ENCODE measurements at places on chromosomes 7 and 10. TPM values are rescaled to one million over a fixed set of nuclear protein-coding genes. Genes with fewer than 3 reads are reported as not detected.

GRCh38 chr7:44981035-44981706, 2.4 kb upstream of the MYO1G start:
- H3K27ac ChIP-seq = no peak overlapping the region
- DNase-seq = no peak
- no peak overlapping the region for H3K4me3 ChIP-seq
- peaks cover 15% of the 10 kb centered on the region for H3K36me3 ChIP-seq
- H3K4me1 ChIP-seq = peaks cover 26% of the 10 kb centered on the region

DNA sequence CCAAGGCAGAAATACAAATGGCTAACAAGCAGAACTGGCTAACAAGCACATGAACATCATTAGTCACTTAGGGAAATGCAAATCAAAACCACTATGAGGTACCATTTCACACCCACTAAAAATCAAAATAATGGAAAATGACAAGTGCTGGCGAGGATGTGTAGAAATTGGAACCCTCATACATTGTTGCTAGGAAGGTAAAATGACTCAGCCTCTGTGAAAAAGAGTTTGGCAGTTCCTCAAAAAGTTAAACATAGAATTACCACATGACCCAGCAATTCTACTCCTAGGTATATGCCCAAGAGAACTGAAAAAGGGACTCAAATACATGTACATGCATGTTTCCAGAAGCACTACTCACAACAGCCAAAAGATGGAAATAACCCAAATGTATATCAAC, 52.8 kb upstream of the ANAPC16 start:
- no peak for DNase-seq
- no peaks in the 10 kb centered on the region for H3K36me3 ChIP-seq
- no peak overlapping the region for H3K4me3 ChIP-seq

The CARD11 gene
- total RNA-seq = 2.0 TPM

DNA sequence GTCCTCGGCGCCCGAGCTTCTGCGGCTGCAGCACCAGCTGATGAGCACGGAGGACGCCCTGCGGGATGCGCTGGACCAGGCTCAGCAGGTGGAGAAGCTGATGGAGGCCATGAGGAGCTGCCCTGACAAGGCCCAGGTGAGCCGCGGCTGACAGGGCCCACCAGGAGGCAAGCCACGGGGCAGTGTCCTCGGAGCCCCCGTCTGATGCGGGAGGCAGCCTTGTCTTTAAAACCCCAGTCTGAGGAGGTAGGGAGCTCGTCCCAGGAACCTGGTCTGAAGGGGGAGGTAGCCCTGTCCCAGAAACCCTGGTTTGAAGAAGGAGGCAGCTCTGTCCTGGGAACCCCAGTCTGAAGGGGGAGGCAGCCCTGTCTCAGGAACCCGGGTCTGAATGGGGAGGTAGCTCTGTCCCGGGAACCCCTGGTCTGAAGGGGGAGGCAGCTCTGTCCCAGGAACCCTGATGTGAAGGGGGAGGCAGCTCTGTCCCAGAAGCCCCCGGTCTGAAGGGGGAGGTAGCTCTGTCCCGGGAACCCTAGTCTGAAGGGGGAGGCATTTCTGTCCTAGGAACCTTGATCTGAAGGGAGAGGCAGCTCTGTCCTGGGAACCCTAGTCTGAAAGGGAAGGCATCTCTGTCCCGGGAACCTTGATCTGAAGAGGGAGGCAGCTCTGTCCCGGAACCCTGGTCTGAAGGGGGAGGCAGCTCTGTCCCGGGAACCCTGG, 53.1 kb upstream of the GTF2IRD1 start:
- DNase-seq = no peak
- H3K27ac ChIP-seq = no peak overlapping the region
- no peak overlapping the region for H3K4me3 ChIP-seq
- H3K4me1 ChIP-seq = no peaks in the 10 kb centered on the region
- H3K27me3 ChIP-seq = no peaks in the 10 kb centered on the region
- peaks cover 25% of the 10 kb centered on the region for H3K36me3 ChIP-seq

DNA sequence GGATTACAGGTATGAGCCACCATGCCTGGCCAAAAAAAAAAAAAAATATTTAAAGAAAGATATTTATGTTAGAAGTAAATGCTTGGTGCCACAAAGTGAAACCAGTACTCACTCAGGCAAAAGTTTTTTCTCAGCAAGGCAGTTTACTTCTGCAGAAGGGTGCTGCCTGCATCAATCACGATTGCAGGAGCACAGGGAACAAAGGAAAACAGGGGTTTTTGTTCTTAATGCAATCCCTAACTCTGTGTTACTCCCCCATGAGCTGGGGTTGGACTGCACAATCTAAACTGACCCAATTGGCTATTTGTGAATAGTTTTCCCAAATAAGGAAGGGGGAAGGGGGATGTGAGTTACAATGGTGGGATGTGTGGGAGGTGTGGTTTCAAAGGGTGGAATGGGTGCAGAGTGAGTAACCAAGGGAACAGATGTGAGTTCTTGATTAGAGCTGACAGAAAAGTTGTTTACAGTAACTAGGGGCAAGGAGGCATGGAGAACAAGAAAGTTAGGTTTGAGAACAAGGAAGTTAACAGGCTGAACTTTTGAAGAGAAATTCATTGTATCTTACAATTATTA, 255.4 kb downstream of the TYW1 start:
- no peak overlapping the region for H3K27ac ChIP-seq
- H3K27me3 ChIP-seq = no peaks in the 10 kb centered on the region
- no peaks in the 10 kb centered on the region for H3K36me3 ChIP-seq
- no peak overlapping the region for H3K4me3 ChIP-seq
- H3K4me1 ChIP-seq = no peaks in the 10 kb centered on the region
- no peak for DNase-seq

DNA sequence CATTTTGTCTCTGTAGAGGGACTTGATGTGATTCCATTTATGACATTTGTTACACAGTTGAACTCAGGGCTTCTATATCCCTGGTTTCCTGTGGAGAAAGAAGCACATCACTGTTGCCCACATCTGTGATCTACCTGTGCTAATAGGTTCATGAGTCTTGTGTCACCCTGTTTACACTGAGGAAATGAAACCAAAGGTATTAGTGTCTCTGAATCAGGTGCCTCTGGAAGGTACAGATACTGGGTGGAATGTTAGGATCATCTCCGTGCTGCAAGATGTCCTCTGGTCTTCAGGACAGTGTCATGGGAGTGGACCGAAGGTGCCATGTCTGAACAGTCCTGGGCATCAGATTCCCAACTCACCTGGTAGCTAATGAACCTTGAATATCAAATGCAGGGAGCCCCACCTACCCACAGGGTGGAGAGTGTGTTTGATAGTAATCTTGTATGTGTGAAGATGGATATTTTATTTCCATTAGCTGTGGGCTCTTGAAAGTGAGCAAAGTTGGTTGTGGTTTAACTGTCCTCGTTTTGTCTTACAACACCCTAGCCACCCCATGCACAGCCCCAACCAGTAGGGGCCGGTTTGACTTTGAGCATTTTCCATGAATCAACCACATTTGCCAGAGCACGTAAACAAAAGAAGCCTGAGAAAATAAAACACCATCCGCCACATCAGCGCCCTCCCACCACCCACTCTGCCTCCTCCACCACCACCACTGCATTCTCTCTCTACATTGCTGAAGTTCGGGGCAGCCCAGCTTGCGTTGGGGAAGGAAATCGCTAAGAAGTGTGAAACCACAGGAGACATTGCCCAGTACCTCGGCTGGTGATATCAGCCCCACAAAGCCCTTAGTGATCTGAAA, 40.7 kb downstream of the TARP start:
- H3K36me3 ChIP-seq = peaks cover 7% of the 10 kb centered on the region
- no peak overlapping the region for H3K27ac ChIP-seq
- H3K4me1 ChIP-seq = no peaks in the 10 kb centered on the region
- no peak overlapping the region for H3K4me3 ChIP-seq

- H3K36me3 ChIP-seq = no peaks in the 10 kb centered on the region
- H3K27ac ChIP-seq = no peak overlapping the region
- no peaks in the 10 kb centered on the region for H3K27me3 ChIP-seq
- H3K4me1 ChIP-seq = no peaks in the 10 kb centered on the region
- no peak overlapping the region for H3K4me3 ChIP-seq
Measured at GRCh38 chr7:144854839-144855424, 19.1 kb upstream of the TPK1 start.

The C1GALT1 gene
- total RNA-seq = 13.8 TPM

GRCh38 chr10:44860811-44861736, 50.1 kb upstream of the TMEM72 start:
- H3K4me3 ChIP-seq = no peak overlapping the region
- H3K27me3 ChIP-seq = no peaks in the 10 kb centered on the region
- no peak overlapping the region for H3K27ac ChIP-seq

DNA sequence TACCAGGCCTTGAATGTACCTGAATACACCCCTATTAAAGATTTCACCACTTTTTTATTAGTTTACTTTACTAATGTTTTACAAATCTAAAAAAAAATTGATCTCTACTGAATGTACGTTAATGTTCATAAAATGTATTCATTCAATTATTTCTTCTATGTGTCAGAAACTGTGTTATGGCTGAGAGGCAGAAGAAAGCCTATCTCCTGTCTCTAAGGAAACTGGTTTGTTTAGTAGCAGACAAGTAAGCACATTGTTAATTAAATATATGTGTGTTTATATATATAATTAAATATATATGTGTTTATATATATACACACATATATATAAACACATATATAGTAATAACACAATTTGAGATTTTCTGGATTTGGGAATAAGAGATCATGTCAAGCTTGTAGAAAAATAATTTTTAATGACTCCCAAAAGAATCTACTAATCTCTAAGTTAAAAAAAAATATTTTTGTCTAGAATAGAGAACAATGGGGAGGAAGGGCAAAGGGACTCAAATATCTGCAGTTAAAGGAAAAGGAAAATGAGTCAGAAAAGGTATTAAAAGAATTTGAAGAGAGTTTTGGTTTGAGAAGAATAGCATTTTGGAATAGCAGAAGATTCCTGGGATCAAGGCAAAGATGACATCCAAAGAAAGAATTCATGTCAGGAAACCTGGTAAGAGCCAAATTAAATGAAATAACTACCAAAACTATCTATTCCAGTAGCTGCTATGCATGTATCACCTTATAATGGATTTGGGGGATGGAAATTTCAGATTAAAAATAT, 92.1 kb downstream of the CH25H start:
- DNase-seq = no peak
- H3K36me3 ChIP-seq = no peaks in the 10 kb centered on the region
- H3K4me3 ChIP-seq = no peak overlapping the region
- H3K4me1 ChIP-seq = no peaks in the 10 kb centered on the region
- H3K27ac ChIP-seq = no peak overlapping the region

The CNOT4 gene
- total RNA-seq = 11.9 TPM

GRCh38 chr10:130495891-130496636, 359.9 kb downstream of the GLRX3 start:
- DNase-seq = no peak
- no peaks in the 10 kb centered on the region for H3K27me3 ChIP-seq
- H3K27ac ChIP-seq = no peak overlapping the region
- H3K36me3 ChIP-seq = no peaks in the 10 kb centered on the region
- H3K4me1 ChIP-seq = no peaks in the 10 kb centered on the region
- H3K4me3 ChIP-seq = no peak overlapping the region

DNA sequence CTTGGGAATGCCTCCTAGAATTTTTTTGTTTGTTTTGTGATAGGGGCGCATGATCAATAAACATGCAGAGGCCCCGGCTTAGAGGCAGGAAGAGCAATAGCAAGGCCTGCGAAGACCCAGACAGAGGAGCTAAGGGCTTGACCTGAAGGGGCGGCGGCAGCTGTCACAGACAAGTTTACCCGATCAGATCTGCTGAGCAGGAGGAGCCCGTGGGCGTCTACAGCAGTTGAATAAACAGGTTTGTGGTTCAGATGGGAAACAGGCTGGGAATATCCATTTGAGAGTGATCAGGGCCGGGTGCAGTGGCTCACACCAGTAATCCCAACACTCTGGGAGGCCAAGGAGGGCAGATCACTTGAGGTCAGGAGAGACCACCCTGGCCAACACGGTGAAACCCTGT, 126.0 kb upstream of the CALN1 start:
- no peaks in the 10 kb centered on the region for H3K4me1 ChIP-seq
- H3K27ac ChIP-seq = no peak overlapping the region
- H3K4me3 ChIP-seq = no peak overlapping the region
- H3K27me3 ChIP-seq = no peaks in the 10 kb centered on the region
- no peak for DNase-seq

DNA sequence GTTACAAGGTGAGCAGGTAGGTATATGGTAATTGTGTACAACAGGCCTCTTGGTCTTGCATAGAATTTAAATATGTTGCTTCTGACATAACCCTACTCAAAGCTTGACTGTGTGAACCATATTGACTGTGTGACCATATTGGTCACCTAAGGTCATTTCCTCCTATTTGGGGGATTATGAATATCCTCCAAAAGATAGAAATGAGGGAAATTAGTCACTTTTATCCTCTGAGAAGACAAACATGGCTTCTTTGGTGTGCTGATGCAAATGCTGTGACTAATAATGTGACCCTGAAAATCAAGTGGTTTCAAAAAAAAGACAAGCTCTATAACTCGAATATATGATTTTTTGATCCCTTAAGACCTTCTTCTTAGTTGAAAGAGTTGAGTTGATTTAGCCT, 27.9 kb downstream of the IFIT5 start:
- DNase-seq = no peak
- H3K4me1 ChIP-seq = peaks cover 8% of the 10 kb centered on the region
- no peak overlapping the region for H3K4me3 ChIP-seq
- H3K27me3 ChIP-seq = no peaks in the 10 kb centered on the region
- no peaks in the 10 kb centered on the region for H3K36me3 ChIP-seq
- no peak overlapping the region for H3K27ac ChIP-seq

The PLEKHS1 gene
- total RNA-seq = 7.6 TPM

DNA sequence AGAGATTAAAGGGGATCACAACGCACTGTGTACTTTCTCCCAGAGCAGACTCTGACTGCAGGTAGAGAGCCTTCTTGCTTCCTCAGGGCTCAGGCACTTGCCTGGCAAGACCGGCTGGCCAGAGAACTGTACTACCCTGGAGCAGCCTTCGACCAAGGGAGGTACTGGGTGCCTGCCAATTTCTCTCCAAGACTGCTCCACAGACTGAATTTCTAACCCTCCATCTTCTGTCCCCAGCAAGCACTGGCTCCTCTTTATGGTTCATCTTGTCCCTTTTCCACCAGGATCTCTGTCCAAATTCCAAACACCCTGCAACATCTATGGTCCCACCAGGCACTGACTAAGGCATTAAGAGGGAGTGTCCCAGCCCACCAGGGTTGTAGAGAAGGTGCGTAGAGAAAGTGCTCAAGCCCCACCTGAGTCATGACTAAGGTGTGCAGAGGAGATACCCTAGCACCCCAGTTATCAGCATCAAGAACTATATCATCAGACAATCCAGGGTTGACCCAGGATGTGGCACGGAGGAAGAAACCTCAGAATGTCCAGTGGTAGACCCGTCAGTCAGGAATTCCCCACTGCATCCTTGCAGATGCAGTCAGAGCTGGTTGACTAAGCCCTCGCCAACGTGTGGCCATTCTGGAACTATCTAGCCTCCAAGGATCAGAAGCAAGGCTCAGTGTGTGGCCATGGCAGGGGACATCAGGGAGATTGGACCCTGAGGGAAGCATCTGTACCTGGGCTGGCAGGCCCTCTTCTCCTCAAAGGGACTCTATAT, 60.9 kb upstream of the CAMK2B start:
- DNase-seq = no peak
- H3K27ac ChIP-seq = no peak overlapping the region
- no peaks in the 10 kb centered on the region for H3K27me3 ChIP-seq
- H3K4me1 ChIP-seq = no peaks in the 10 kb centered on the region
- no peak overlapping the region for H3K4me3 ChIP-seq

All from body of pancreas (tissue), 4 donors.